ENCODE measurements at places on chromosomes 3 and 15.

GRCh38 chr3:156449710-156450574, 105.0 kb downstream of the SSR3 start:
- DNase-seq = peak; percentile 11

DNA sequence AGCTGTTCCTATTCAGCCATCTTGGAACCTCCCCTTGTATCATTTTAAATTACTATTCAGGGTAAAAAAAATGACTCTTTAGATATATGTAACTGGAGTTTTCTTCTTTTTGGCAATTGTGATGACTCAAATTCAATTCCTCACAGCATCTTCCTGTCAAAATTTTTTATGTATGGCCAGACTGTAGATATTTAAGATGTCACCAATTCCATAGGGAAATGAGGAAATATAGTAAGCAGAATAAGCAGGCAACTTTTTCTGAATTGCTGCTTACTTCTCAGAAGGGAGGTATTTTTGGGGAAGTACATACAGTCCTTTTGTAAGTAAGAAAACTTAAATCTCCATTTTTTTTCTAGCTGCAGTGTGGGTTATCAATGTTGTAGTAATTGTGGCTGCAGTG, 28.8 kb downstream of the EAF2 start:
- DNase-seq = no peak

GRCh38 chr3:17300441-17300840, 415.7 kb downstream of the PLCL2 start:
- DNase-seq = peak; percentile 16

DNA sequence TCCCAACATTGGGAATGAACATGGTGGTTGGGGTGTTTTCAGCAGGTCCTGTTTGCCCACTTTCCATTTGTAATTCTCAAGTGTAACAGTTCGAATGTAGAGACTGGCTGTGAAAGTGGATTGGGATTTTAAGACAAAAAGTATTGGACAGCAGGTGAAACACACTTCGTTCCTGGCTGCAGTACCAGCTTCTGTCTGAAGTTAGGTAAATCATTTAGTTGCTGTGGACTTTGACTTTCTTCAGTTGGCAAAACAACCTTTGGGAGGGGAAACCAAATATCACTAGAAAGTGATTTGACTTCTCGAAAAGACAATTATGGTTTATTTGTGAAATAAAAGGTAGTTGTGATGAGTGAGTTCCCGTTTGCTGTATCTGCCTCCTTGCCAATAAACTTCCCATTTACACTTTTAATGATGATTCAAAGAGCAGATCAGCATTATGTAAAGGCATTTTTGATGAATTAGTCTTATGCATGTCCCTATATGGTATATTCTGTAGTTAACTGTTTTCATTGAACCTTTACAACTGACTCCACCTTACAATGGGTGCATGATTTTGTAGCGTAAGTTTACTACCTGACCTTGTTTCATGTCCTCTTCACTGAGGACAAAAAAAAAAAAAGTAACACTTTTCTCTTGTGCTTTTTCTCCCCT, 34.0 kb downstream of the FNDC3B start:
- DNase-seq = no peak

GRCh38 chr3:30688776-30689641, 82.6 kb downstream of the TGFBR2 start:
- DNase-seq = no peak

GRCh38 chr3:192916371-192917027, 1.2 kb downstream of the MB21D2 start:
- no peak for DNase-seq

DNA sequence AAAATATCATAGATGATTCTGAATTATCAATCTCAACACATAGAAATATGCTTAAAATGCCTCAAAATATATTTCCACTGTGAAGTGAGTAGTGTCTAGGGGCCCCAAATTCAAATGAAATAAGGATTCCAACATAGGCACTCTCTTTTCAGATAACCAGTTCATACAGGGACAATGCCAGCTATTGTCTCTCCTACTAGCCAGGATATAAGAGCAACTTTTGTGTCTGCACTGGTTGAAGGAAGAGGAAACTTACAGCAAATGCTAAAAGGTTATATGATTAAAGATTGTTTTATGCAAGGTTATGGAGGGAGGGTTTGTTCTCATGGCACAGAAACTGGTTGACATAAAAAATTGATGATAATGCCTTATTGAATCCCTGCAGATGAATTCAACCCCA, 579.4 kb upstream of the ALCAM start:
- no peak for DNase-seq

DNA sequence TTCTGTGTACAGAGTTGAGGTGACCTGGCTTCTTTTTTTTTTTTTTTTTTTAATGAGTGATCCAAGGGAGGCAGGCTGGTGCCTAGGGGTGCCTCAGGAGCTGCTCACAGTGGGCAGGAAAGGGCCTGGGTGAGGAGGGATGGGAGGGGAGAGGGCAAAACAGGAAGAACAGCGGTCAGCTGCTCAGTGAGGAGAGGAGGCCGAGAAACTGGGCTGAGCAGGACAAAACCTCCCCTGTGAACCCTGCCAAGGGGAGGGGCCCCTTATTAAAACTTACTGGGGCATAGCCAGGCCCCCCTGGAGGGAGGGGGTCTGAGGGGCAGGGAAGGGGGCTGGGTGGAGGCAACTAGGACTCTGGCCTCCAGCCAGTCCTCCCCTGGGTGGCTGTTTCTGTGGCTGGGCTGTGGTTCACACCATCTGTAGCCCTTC, 3.5 kb downstream of the PLEKHO2 start:
- no peak for DNase-seq

- DNase-seq = no peak
Measured at GRCh38 chr15:91456251-91456718, 356.2 kb downstream of the SV2B start.

GRCh38 chr3:20682573-20682972, 496.6 kb upstream of the SGO1 start:
- DNase-seq = no peak

DNA sequence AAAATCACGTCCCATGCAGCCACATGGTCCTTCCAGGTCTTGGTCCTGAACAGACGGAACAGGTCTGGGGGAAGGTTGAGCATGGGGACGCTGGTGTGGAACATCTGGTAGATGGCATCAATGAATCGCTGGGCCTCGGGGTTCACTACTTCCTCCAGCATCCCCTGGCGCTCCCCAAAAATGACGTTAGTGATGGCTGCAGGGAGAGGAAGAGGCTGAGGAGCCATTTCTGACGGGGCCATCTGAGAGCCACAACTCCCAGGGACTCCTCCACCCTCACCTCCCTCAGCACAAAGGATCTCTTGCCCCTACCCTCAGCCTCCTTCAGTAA, 23.7 kb downstream of the CYP11A1 start:
- no peak for DNase-seq

DNA sequence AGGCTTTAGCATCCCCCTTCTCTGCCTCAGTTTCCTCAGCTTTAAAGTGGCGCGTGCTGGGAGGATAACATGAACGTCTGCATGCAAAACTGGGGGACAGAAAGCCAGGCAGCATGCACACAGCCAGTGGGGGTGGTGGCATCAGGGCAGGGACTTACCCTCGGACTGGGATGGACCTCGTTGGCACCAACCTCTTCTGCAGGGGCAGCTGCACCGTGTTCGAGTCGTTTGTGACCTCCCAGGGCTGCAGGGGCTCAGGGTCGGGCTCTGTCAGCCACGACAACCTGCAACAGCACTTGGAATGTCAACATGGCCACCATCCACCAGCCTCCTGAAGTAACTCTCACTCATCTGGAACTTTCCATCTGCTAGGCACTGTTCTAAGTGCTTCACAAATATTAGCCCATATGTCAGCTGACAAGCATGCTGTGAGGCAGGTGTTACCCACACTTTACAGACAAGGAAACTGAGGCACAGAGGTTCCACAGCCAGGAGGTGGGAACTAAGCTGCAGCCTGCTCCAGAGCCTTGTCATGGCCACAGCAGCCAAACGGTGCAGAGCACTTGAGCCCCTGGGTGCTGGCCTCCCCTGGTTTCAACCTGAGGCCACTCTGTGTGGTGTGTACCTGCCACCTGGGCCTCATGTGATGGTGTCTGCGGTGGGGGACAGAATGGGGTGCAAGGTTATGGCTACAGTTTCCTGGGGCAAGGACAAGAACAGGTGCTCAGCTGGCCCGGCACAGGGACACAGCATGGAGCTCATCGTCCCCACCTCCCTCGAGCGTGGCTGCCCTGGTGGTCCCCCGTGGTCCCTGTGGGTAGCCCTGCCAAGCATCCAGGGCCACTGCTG, 6.7 kb downstream of the C3orf22 start:
- no peak for DNase-seq

- DNase-seq = no peak
Measured at GRCh38 chr3:107752202-107752990, 229.6 kb downstream of the BBX start.

- no peak for DNase-seq
Measured at GRCh38 chr3:130465521-130465920, 51.5 kb upstream of the COL6A6 start.

- DNase-seq = no peak
Measured at GRCh38 chr3:73324203-73325155, 263.0 kb downstream of the EBLN2 start.

- DNase-seq = peak; percentile 47
Measured at GRCh38 chr15:51775967-51776816, 24.8 kb downstream of the TMOD2 start.

DNA sequence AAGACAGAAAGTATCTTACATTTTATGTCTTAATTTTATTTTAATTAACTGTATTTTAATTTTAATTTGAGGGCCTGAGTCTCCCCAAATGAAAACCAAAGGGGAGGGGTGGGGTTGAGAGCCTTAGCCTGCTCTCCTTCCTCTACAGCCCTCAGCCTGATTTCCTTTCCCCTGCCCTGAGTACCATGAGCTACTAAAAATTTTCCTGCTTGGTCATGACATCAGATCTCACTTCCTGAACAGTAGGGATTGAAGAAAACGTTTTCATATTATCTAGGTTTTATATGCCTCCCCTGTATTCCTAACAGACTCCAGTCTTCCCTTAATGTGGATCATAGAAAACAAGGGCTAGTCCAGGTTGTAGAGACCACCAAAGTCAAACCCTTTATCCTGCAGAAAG, 133.9 kb downstream of the MYLK start:
- no peak for DNase-seq

- DNase-seq = peak; percentile 72
Measured at GRCh38 chr15:78050441-78050809, 27.1 kb downstream of the TBC1D2B start.

DNA sequence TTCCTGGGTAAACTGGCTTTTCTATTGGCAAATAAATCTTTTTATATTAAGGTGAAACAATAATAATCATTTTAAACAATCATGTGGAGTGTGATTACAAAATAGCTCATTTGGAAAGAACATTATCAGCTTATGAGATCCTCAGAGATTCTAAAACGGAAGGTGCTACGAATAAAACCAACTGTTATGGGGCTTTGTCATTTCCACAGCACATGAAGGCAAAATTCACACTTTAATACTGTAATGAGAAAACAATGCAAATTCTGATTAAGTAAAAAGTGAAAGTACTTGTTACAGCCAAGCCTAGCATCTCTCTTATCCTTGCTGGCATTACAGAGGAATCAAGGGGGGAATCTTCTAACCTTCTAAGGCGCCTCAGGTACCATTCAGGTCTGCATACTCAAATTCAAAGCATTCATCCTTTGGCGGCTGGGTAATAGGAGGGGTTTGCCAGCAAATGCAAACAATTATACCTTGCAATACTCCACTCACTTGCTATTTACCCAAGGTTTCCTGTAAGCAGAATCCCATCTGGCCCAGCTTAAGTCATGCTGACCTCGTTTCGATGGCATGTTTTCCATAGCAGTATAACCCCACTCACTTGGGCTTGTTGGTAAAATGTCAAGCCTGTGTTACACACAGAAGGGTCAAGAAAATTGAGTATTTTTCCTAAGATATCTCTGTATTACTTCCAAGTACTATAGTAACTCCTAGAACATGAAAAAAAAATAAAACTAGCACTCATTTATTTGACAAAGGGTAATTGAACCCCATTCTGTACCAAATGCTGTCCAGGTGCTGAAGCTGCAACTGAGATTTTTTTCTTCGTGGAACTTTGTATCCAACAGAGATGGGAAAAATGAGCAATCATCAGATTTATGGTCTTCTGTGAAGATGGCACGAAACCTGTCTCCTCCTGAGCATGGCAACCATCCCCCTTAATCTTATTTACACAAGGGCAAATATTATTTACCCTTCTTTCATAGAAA, 183.7 kb upstream of the LMCD1 start:
- DNase-seq = no peak

- no peak for DNase-seq
Measured at GRCh38 chr3:155446366-155446765, 152.9 kb upstream of the STRIT1 start.

DNA sequence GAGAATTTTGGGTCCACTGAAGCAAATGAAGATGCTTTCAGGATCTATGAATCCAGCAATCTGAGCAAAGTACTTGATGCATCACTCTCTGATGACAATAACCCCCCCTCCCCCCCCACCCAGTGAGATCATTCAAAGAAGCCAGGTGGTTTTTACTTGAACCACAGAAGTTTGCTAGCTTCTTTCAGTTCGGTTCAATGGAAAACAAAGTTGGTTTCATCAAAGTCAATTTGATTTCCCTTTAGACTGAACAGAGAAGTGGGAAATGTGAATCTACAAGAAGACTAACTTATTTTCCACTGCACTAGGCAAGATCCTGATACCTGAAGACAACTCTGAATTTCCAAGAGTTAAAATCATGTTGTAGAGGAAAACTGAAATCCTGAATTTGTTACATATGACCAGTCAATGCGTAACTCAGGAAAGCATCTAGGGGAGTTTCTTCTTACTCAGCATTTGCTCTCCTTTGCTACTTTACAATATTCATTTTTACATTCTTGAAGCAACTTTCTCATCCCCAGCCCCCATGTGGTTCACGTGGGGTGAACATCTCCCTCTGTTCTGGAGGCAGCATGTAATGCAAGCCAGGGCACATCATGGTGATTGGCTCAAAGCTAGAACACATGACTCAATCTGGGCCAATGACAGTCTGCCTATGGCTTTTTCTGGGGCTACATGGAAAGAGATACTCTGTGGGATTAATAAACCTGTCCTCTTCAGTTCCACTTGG, 572.6 kb downstream of the FOXP1 start:
- peak; percentile 53 for DNase-seq

DNA sequence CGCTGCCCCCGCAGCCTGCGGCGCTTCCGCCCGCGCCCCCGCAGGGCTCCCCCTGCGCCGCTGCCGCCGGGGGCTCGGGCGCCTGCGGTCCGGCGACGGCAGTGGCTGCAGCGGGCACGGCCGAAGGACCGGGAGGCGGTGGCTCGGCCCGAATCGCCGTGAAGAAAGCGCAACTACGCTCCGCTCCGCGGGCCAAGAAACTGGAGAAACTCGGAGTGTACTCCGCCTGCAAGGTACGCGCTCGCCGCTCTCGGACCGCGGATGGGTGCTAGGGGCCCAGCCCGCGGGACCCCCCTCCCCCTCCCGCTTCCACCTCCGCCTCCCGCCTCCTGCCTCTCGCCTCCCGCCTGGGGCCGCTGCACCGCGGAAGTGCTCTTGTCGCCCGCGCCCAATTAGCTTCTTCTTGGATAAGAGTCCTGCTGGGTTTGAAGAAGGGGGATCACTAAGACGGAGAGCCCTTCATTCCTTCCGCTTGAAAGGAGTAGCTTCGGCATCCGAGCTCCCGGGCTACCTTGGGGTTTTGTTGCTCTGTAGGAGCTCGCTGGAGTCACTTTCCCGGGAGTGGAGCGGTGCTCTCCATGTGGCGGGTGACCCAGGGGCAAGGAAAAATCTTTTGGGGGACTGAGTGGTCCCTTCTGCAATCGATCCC, 426 bp downstream of the KAT2B start:
- DNase-seq = peak; percentile 61

All from CD4-positive, alpha-beta T cell treated with Interleukin-4 for 1 hour (primary cell).